ENCODE measurements at places on chromosomes 4 and X. TPM values are rescaled to one million over a fixed set of nuclear protein-coding genes. Genes with fewer than 3 reads are reported as not detected.

- DNase-seq = no peak
Measured at GRCh38 chr4:176187624-176188023, 7.8 kb downstream of the SPATA4 start.

Gene HTR2C
- total RNA-seq = not detected

Gene GPAT3
- total RNA-seq = 34.0 TPM

- DNase-seq = no peak
Measured at GRCh38 chrX:136198010-136198409, 50.7 kb downstream of the FHL1 start.

GRCh38 chrX:153546386-153546785 is 28.9 kb downstream of the ATP2B3 start:
- DNase-seq = no peak

Gene TMEM128
- 14.1 TPM for total RNA-seq

Gene FAM236B
- not detected for total RNA-seq

Data from activated CD8-positive, alpha-beta memory T cell treated with anti-CD3 and anti-CD28 coated beads, Interleukin-2, amount 10 ng/mL, durations not matched to agents 7 days and 5 days (primary cell).